Right lobe of liver (tissue), 6 donors: ENCODE measurements at places on chromosomes 3 and 15. TPM values are rescaled to one million over a fixed set of nuclear protein-coding genes. Genes with fewer than 3 reads are reported as not detected.

AMIGO3 gene
- 0.29 TPM for total RNA-seq

NOX5 gene
- not detected for total RNA-seq

HRH1 gene
- 0.46 TPM for total RNA-seq

EPHB3 gene
- 0.37 TPM for total RNA-seq

FSTL1 gene
- total RNA-seq, result 32.8 TPM

MPI gene
- 45.7 TPM for total RNA-seq
